SK-N-SH (cell line): ENCODE measurements at places on chromosomes 16 and 17. TPM values are rescaled to one million over a fixed set of nuclear protein-coding genes. Genes with fewer than 3 reads are reported as not detected.
A peak's percentile ranks its signal among the peaks of the same experiment; 100 is the strongest.

DNA sequence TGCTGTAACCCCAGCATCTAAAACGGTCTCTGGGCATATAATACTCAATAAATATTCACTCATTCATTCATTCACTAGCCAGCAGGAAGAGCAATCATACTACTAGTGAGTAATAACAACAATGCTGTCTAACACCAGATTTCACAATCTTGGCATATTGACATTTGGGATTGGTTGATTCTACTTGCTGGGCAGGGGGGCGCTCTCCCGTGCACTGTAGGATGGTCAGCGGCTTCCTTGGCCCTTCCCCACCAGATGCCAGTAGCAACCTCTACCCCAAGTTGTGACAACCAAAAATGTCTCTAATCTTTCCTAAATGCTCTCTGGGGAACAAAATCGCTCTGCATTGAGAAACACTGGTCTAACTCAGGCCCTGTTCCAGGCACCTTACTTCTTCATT, 20.7 kb downstream of the WFDC1 start:
- H3K27ac ChIP-seq: no peak overlapping the region
- H3K27me3 ChIP-seq: peaks cover 24% of the 10 kb centered on the region; the same call in 1 of the 2 replicates
- H3K36me3 ChIP-seq: no peaks in the 10 kb centered on the region

DNA sequence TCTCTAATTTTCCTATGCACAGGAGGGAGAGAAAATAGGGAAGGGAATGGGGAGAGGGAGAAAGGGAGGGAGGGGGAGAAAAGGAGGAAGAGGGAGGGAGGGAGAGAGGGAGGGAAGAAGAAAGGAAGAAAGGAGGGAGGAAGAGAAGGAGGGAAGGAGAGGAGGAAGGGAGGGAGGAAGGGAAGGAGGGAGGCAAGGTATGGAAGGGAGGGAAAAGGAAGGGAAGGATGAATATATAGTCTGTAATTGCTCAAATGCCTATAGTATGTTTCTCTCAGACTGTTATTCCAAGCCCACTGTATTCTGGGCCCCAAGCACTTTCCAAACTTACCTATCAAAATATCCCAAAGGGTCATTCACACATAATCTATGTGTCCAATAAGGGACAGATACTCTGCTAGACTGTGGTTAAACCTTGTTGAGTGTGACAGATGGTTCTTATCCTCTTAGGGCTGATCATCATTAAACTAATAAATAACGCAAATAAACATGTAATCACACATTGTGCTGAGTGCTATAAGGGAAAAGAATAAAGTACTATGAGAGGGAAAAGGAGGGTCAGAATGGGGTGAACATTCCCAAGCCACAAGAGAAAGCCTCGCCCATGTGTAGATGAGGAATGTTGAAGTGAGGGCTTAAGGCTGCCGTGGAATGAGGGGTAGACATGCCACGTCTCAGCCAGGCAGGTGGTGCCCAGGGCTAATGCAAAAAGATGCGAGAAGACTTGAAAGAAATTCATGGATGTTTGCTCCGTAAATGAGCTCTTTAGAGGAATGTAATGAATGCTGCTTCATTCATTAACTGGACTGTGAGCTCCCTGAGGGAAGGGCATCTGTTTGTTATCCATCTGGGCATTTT, 30.6 kb downstream of the ASIC2 start:
- no peak overlapping the region for H3K4me3 ChIP-seq
- DNase-seq: no peak
- H3K4me1 ChIP-seq: no peaks in the 10 kb centered on the region

GRCh38 chr17:74427048-74427762, 4.7 kb upstream of the GPRC5C start:
- H3K36me3 ChIP-seq: no peaks in the 10 kb centered on the region
- H3K27ac ChIP-seq: no peak overlapping the region
- no peak overlapping the region for H3K4me3 ChIP-seq
- peaks cover 11% of the 10 kb centered on the region; the same call in 1 of the 2 replicates for H3K4me1 ChIP-seq

DNA sequence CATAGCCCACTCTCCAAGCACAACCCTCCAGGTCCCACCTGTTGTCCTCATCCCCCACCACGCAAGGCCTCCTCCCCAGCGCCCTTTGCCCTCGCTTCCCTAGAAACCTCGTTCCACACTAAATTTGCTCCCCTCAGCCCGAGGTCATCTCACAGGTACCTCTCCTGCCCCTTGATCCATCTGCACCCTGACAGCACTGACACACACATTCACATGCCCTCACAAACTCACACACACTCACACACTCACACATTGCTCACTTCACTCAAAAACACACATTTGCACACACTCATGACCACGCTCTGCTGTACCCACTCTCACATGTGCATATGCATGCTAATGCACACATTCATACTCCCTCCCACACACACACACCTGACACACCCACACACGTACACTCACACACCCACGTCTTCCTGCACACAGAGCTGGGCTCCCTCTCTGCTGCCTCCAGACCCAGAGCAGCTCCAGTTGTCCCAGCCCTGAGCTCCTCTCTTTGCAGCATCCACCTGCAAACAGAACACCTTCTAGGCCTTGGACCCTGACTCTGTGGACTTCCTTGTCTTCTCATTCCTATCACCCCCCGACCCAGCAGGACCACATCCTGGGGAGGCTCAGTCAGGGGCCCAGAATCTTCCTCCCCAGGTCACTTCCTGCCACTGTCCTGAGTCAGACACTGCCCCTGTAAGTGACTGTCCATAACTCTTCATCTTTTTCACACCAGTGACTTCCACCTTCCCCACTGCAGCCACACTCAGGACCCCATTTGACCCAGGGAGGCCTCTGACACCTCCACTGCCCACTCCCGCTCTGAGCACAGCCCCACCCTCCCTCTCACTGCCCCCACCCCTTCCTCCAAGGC, 4.9 kb downstream of the ASGR2 start:
- H3K4me1 ChIP-seq: no peaks in the 10 kb centered on the region
- no peak overlapping the region for H3K27ac ChIP-seq
- no peak for DNase-seq
- H3K36me3 ChIP-seq: no peaks in the 10 kb centered on the region

- no peak overlapping the region for H3K4me3 ChIP-seq
- H3K27me3 ChIP-seq: no peaks in the 10 kb centered on the region
- H3K4me1 ChIP-seq: no peaks in the 10 kb centered on the region
Observed at GRCh38 chr16:47687694-47688093, 226.6 kb downstream of the PHKB start.

DNA sequence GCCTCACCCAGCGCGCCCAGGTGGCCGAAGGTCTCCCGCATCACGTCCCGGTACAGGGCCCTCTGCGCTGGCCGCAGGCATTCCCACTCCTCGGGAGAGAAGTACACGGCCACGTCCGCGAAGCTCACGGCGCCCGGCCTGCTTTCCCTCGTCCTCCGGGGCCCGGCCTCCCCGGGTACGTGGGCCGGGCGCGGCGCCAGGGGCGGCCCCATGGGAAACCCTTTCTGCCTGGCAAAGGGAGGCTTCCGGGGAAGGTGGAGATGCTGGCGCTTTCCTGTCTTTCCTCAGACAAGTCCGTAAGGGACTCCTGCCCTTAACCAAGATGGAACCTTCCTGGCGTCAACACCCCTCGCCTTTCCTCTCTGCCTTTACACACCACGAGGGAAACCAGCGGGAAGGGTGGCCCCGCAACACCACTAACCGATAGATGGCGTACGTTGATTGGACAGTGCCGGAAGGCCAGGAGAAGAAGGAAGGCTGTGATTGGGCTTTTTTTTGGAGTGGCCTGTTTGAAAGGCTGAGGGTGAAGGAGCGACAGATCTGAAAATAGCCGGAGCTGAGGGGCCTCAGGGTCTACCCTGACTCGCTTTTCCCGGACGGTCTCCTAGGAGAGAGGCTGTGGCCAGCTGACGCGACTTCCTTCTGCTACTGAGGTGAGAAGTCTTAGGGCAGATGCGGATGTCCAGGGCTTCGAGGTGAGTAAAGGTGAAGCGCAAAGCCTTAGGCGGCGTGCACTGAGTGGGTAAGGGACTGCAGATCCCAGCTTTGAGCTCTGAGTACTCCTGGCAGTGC, at the start of gene ZNF785:
Gene ZNF785 (minus strand): TSS at position 298 of the 792 bp plus-strand sequence. CDS start 86 bp downstream, at position 212.
- peak within 1 kb of the TSS; percentile 87 for H3K27ac ChIP-seq
- peak; percentile 97 for DNase-seq
- peaks cover 16% of the 10 kb centered on the region; the same call in 1 of the 2 replicates for H3K36me3 ChIP-seq
- H3K4me3 ChIP-seq: peak within 1 kb of the TSS; percentile 86
- H3K27me3 ChIP-seq: no peaks in the 10 kb centered on the region

DNA sequence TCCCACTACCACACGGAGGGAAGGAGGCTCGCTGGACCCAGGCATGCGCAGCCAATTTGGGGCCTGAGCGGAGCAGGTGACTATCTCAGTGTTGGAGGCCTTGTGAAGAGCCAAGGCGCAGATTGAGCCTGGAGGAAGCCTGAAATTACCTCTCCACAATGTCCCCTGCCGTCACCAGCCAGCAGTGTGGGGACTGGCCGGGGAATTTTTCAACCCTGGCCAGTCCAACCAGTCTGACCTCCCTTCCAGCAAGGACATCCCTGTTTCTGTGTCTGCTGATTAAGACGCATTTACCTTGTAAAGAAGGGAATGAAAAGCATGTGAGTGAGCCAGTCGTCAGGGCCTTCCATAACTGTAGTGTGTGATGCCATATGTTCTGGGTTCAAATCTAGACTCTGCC, 198.1 kb upstream of the IRX3 start:
- no peak overlapping the region for H3K4me3 ChIP-seq
- DNase-seq: no peak
- H3K27me3 ChIP-seq: no peaks in the 10 kb centered on the region; the same call in 1 of the 2 replicates

DNA sequence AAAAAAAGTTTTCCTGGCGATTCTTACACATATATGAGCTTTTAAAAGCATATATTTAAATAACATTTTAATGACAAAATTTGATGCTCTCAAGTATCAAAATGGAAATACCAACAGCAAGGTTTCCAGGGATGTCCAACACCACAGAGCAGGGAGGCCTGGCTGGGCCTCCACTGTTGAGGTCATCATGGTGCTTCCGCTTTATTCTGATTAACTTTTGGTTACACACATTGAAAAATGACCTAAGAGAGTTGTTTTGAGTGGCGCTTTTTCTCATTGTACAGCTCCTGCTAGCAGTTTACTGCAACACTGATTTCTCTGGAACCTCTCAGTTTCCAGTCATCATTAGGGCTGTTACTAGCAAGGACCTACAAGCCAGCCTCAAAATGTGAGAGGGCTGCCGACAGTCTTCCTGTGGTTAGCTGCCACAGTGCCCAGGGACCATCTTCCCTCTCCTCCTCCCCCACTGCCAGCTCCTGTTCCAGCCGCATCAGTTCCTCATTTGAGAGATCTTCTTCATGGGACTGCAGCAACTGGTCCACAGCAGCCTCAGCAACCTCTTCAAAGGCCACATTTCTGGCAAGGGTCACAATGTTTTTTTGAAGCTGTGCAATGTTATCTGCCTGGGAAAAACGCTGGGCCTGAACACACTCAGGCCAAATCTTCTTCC, 21.3 kb downstream of the DEF8 start:
- no peak for DNase-seq
- peaks cover 6% of the 10 kb centered on the region for H3K36me3 ChIP-seq
- H3K27ac ChIP-seq: no peak overlapping the region
- no peak overlapping the region for H3K4me3 ChIP-seq
- H3K27me3 ChIP-seq: no peaks in the 10 kb centered on the region

- H3K27me3 ChIP-seq: no peaks in the 10 kb centered on the region
- peaks cover 15% of the 10 kb centered on the region for H3K36me3 ChIP-seq
- peak overlapping the region; percentile 97 for H3K4me3 ChIP-seq
- no peak for DNase-seq
- peaks cover 15% of the 10 kb centered on the region for H3K4me1 ChIP-seq
- H3K27ac ChIP-seq: peak overlapping the region; percentile 94
Observed at GRCh38 chr16:24539850-24540601, 660 bp downstream of the RBBP6 start.

The SHCBP1 gene
- polyA plus RNA-seq: 11.1 and 12.5 TPM in 2 replicates

The PEX12 gene
- polyA plus RNA-seq: 4.3 and 5.4 TPM in 2 replicates

The ZPBP2 gene
- polyA plus RNA-seq: not detected in 2 replicates
